ENCODE measurements at places on chromosomes 4 and X.

GRCh38 chr4:1541449-1542225, 135.4 kb upstream of the NKX1-1 start:
- no peak for DNase-seq

DNA sequence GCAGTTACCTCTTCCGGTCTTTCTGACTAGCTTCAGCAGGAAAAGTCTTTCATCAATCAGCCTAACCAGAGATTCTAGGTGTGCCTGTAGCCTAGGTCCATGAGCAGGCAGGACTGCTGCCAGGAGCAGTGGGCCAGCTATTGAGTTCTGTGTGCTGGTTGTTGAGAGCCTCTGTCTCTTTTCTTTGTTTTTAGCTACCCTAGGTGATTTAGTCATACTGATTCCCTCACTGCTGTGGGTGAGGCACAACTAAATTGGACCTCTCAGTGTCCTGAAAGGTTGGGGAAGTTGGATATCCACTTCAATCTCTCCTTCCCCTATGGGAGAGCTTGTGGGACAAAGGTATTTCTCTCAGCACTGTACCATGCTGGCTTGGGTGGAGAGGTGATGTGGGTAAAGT, 354.9 kb downstream of the GPAT3 start:
- no peak for DNase-seq

DNA sequence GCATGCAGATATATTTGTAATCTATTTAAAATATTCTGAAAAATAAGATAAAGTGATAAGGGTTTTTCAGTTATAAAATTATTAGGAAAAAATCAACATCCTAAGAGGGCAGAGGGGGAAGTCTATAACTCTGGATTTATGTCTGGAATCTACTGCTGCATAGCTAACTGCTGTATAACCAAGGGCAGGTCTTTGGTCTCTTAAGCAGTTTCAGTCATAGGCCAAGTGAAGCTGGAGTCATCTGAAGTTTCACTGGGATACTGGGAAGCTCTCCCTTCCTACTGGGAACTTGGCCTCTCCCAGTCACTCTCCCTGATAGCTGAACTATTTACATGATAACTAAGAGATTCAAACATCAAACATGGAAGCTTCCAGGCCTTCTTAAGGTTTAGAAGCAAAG, 1409.9 kb upstream of the PCDH7 start:
- no peak for DNase-seq

DNA sequence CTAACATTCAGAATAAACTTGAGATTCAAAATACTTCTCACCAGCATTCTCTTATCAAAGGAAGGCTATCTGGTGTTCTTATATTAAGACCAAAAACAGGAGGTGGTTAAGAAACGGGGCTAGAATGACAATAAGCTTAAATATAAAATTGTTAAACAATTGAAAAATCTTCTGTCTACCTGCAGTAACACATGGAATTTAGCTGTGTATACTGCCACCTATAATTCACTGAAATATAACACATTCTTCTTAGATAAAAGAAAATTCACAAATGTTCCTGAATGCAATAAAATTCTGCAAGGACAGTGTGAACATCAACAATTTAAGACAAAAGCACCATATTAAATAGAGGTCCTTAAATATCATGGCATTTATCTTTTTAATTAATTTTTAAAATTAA, 11.5 kb upstream of the PCDH10 start:
- no peak for DNase-seq

GRCh38 chrX:68647156-68647957, at the start of gene STARD8:
STARD8 (plus strand) TSS chrX:68647666; CDS start chrX:68647883, 217 bp downstream.
- DNase-seq: no peak

GRCh38 chr4:20030108-20030507, 221.6 kb upstream of the SLIT2 start:
- no peak for DNase-seq

GRCh38 chr4:39429476-39430334, 23.0 kb downstream of the KLB start:
- no peak for DNase-seq

DNA sequence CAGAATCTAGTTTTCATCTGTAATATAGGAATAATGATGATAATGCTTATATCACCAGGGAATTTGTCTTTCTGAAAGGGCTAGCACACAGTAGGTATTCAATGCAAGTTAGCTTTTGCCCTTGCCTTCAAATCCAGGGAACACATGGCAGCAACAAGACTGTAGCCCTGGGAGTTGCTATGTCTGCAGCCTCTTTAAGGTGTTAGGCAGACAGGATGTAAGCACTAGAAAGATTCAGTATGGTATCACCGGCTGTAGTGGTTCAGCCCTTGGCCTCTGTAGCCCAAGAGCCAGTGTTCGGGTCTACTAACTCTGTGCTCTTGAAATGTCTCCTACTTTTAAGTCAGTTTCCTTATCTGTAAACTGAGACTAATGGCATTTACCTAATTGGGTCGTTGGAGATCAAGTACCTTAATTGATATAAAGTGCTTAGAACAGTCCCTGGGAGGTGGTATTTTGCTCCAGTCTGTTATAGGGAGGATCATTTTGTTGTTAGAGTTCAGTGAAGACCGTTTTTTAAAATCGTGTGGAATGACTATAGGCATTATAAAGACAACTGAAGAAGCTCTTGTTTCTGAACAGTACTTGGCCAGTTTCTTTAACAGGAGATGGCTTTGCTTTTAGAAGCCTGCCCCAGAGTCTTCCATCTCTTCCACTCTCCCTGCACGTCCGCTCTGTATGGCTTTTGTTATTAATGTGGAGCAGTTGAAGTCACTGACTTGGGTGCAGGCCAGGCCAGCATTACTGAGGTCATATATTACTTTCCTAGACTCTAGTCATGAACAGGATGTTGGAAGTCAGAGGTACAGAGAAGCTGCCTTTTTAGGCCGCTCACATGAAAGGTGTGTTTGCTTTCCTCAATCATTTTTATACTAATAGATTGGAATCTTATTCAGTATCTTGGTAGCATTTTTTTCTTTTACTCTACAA, 44.8 kb downstream of the GAB1 start:
- no peak for DNase-seq

DNA sequence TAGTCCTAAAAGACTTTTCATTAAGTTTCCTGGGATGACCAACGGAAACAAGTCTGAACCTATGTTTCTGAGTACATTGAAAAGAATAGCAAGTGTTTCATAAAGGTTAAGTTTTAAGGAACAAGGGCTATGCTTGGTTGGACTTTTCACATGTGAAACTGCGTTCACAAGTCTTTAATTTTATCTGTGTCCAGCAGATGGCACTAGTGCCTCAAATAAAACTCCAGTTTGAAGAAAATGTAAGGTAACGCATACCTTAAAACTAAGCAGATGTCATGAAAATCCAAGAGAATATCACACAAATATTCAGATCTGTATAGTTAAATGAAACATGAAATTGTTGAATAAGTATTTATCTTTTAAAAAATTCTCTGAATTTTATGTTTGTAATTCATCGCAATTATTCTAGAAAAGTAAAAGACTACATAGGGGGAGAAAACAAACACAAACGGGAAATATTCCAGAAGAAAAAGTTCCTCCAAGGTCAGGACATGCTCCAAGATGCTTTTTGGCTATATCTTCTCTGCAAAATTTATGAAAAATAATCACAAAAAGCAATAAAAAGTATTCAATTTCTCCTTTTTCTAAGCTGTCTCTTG, 89.6 kb upstream of the MAD2L1 start:
- DNase-seq: peak; percentile 8

All from GM13976 (cell line).